ENCODE measurements at places on chromosomes 12 and 14.

DNA sequence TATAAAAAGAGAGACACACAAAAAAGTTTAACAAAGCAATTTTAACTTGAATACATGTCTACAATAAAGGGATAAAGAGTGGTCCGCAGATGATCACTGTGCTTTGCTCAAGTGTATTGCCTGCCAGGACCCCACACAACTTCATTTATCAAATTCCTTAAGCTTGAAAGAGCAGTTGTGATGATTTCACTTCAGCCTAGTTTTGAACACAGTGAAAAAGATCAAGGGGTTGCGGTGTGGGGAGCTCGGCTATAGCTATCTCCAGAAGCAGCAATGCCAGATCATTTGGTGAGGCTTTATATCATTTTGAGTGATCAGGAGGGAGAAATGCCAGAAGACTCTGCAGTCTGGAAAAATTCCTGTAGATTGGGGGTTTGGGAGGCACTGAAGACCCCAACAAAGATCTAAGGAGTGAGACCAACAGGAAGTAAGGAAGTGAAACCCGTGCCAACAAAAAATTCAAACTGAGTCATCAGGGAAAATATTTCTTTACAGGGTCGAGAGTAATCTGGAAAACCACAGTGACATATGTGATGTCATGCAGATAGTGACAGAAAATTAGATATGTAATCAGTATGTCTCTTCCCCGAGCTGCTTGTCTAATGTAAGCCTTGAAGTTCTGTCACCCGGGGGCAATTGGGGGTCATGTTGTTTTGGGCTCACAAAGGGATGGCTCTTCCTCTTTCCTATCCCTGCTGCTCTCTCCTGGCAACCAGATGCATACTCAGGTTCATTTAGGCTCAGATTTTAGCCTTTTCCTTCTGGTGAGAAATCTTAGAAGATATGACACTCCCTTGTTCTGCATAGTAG, 221.8 kb downstream of the MSRB3 start:
- DNase-seq, result peak; percentile 15

DNA sequence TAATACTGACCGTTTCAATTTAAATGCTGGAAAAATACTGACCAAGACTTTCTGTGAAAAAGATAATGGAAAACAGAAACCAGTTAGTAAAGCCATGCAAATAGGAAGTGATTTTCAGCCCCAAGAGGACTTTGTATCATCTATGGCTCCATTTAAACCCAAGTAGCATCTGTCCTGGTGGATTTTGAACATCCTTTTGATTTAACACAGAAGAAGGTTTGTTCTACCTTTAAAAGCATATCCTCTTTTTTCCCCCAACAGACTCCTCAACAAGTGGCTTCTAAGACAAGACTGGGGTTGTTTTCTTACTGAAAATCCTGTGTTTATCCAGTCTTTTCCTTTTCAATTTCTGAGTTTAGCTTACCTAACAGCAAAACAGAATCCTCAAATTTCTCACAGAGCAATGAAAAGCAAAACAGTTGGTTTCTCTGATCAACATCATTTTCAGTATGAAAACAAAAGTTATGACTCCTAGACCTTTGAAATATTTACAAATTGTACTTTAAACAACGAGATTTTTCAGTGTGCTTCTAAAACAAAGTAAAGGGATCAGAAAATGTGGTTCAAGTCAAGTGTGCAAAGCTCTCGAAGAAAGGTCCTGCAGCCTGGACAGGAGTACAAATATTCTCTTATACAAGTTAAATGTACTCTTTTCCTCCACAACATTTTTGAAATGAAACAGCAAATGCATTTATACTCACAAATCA, 2.9 kb downstream of the PHLDA1 start:
- DNase-seq, result no peak

GRCh38 chr12:17204289-17205054, 598.5 kb upstream of the LMO3 start:
- DNase-seq, result no peak

- no peak for DNase-seq
Observed at GRCh38 chr12:124496584-124496983, 70.8 kb downstream of the NCOR2 start.

DNA sequence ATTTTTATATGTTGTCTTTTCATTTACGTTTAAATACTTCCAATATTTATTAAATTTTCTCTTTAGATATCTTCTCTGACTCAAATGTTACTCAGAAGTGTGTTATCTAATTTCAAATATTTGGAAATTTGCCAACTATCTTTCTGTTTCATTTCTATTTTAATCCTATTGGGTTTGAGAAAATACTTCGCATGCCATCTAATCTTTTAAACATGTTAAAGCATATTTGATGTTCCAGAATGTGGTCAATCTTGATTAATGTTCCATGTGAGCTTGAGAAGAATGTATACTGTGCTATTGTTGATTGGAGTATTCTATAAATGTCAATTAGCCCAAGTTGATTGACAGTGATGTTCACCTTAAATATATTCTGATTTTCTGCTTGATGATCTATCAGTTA, 11.9 kb upstream of the DCN start:
- no peak for DNase-seq

GRCh38 chr12:122035292-122035691, 13.6 kb downstream of the BCL7A start:
- DNase-seq, result no peak

DNA sequence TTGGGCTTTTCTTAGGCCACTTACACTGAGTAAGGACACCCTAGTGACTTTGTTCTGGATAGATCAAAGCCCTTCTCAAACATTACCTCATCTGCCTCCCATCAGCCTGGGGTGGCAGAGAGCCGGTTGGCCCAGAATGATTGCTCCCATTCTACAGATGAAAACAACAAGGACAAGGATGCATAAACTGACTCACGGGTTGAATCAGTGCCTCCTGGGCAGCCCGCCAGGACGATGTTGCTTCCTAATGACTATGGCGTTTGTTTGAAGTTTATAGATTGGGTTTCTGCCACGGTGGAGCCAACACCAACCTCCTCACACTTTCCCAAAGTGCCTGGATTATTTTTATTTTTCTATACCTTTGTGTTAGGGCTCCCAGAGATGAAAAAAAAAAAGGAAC, 3.6 kb upstream of the VRK1 start:
- no peak for DNase-seq

- DNase-seq, result no peak
Observed at GRCh38 chr14:33851366-33851765, 99.5 kb downstream of the EGLN3 start.

GRCh38 chr12:106070147-106070546, 68.6 kb downstream of the NUAK1 start:
- no peak for DNase-seq

DNA sequence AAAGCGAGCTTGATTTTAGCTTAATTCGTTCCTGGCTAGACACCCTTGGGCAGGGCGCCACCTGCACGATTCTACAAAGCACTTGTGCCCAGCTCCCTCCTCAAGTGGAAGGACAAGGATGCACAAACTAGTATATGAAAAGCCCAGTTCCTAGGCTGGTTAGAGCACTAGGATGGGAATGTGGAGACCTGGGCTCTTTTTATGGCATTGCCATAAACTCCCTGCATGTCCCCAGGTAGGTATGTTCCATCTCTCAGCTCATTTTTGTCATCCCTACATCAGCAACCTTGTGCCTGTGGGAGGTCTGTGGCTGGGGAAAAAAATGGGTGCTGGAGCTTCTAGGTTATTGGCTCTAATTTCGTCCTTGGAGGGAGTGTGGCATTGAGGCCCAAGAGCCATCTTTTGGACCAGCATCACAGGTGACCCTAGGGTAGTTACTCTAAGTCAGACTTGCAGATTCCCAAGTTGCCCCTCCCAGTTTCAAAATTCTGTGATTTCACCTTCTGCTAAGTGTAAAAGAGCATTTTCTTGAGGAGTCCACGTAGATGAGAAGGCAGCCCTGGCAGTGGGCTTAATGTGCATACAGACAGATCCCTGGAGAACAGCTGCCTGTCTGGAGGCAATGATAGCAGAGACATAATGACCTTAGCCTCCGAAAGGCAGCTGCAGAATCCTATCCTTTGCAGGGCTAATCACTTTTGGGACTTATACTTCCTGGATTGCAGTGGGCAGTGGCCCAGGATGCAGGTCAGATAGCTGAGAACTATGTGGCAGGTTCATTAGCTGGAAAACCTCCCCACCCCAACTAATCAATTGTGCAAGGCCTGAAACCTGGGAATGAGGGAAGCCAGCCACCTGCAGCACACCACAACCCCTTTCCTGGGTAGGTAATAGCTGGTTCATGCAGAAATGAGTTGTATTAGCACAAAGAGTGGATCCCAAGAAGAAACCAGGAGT, 47.6 kb upstream of the BDKRB2 start:
- DNase-seq, result no peak

DNA sequence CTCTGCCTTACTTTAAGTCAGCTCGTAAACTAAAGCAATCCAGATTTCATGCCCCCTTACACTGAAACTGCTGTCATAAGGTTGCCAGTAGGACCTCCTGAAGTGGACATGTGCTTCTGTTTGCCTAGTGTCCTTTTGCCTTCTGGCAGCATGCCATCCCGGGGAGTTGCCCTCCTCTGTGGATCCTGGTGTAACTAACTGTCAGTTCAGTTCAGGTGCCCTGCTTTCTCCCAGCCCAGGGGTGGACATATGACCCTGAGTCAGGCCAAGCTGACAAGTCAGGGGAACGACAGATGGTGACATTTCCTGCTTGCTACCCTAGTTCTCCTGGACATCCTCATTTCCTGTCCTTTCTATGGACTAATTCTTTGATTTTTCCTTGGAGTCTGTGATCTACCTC, 25.6 kb downstream of the AKAP6 start:
- DNase-seq, result no peak

DNA sequence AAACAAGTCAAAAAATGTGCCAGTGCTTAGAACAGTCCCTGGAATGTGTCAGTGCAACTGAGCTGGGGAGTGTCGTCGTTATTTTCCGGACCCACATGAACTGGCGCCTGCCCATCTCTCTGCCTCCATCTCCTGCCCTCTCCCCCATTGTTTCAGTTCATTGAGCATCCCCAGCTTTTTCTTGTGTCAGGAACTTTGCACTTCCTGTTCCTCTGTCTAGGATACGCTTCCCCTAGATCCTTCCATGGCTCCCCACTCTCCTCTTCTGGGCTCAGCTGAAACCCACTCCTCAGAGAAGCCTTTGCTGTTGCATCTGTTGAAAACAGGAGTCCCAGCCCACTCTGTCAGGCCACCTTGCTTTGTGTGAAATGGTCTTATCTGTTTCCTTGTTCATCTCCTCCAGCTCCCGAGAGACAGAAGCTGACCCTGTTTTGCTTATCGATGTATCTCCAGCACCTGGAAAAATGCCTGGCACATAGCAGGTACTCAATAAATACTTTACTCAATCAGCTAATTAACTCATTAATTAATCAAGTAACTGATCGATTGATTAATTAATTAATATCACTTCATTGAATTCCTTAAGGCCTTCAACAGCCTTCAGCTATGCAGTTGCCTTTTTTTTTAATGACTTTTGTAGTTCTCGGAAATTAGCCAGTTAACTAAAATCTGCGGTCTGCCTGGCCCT, 2.7 kb upstream of the SCARB1 start:
- no peak for DNase-seq

- DNase-seq, result no peak
Observed at GRCh38 chr14:34890937-34891336, 15.8 kb upstream of the BAZ1A start.

DNA sequence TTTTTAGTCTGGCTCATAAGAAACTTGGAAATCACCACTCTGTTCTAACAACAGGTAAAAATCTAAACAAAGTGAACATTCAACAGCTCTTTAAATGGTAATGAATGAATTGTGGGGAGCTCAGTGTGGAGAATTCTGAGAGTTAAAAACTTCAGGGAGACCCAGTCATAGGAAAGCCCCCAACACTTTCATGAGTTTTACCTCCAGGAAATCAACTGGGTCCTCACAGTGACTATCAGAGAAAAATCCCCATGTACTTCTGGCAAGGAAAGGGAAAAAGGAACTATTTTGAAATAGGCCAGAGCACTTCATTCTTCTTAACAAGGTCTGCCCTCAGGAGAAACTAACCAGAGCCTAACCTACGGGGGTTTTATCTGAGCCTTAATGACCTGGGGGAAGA, 134.7 kb downstream of the CMAS start:
- no peak for DNase-seq
